ENCODE measurements at places on chromosomes 7 and 10.

DNA sequence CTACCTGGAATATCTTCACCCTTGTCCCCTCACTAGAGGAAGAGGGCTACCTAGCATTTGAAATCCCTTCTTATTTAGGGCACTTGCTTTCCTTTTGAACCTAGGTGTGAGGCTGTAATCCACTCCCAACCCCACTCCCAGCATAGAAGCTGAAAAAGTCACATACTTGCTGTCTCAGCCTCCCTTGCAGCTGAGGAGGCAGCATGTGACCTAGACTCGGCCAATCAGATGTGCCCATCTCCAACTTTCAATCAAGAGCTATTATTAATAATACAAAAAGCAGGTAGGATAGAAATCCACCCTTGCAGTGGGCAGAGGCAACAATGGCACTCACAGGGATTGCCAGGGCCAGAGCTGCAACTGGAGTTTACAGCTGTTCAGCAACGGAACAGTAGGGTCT lies 70.7 kb downstream of the DNAJC12 start:
- no peak for DNase-seq

- no peak for DNase-seq
Observed at GRCh38 chr7:69663911-69664832, 65.9 kb downstream of the AUTS2 start.

GRCh38 chr10:31756729-31757110 lies 171.9 kb downstream of the ARHGAP12 start:
- no peak for DNase-seq

- no peak for DNase-seq
Observed at GRCh38 chr10:101237982-101238731, 8.9 kb upstream of the LBX1 start.

DNA sequence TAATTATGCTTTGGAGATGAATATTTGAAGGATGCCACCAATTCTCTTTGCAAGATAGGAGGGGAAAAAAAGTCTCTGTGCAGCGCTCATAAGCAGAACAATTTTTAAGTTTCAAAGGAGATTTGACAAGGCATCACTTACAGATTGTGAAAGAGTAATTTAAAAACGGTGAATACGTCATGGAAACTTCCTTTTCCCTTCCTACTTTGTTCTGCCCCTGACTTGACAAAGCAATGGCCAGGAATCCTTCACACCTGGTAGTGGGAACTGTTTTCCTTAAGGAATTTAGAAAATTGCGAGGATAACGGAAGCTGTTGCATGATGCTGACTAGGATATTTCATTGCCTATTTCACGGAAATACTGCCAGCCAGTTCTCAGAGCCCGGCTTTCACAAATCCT lies 16.7 kb downstream of the FAM107B start:
- no peak for DNase-seq

DNA sequence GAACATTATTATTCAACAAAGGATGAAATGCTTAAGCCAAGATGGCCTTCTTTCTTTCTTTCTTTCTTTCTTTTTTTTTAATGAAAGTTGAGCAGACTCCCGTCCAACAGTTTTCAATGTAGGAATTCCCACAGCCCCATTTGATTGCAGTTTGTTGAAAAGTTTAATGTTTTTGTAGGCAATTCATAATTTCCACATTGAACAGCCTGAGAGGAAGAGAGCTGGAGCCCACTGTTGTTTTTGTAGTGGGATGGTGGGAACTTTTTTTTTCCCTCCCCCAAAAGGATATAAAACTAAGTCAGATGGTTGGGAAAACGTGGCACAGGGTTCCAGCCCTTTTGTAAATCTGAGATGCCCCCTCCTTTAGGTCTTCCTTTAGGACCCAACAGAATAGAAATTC lies 86.6 kb downstream of the TCF7L2 start:
- DNase-seq = no peak

DNA sequence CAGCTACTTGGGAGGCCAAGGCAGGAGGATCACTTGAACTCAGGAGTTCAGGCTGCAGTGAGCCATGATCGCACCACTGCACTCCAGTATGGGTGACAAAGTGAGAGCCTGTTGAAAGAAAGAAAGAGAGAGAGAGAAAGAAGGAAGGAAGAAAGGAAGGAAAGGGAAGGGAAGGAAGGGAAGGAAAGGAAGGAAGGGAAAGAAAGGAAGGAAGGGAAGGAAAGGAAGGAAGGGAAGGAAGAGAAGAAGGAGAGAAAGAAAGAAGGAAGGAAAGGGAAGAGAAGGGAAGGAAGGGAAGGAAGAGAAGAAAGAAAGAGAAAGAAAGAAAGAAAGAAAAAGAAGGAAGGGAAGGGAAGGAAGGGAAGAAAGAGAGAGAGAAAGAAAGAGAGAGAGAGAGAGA lies 61.5 kb downstream of the CLIP2 start:
- no peak for DNase-seq

DNA sequence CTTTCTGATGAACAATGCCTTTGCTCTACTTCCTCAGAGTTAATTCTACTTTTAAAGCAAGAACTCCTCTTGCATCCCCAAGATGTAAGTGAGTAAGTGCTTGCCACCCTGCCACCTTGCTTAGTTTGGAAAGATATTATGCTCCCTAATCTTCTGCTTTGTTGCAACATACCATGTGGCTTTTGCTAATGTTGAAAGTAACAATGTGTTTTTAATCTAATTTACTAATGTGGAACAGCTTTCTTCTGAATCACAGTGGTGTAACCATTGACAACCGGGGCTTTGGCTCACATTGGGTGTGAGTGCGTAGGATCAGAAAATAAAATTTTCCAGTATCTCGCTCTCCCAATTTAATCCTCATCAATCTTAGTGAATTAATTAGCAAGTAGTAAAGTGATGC lies 254.1 kb upstream of the PTER start:
- no peak for DNase-seq

- no peak for DNase-seq
Observed at GRCh38 chr10:119281581-119282071, 74.3 kb downstream of the GRK5 start.

- no peak for DNase-seq
Observed at GRCh38 chr7:69790977-69791724, 192.9 kb downstream of the AUTS2 start.

DNA sequence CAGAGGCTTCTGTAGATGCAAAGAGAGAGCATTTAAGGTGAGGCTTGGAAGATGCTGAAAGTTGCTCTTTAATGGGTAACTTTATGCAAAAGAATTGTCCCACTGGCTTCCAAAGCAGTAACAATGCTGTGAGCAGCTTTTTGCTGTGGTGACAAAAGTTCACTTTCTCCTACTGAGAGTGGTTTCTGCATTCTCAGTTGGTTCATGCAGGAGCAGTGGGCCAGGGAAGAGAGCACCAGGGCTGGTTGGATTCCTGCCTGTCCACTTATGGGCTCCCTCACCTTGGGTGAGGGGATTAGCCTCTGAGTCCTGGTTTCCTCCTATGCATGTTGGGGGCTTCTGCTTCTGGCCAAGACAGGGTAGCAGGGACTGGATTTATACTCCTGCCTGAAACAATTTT lies 31.1 kb upstream of the GOLGA7B start:
- DNase-seq = no peak

DNA sequence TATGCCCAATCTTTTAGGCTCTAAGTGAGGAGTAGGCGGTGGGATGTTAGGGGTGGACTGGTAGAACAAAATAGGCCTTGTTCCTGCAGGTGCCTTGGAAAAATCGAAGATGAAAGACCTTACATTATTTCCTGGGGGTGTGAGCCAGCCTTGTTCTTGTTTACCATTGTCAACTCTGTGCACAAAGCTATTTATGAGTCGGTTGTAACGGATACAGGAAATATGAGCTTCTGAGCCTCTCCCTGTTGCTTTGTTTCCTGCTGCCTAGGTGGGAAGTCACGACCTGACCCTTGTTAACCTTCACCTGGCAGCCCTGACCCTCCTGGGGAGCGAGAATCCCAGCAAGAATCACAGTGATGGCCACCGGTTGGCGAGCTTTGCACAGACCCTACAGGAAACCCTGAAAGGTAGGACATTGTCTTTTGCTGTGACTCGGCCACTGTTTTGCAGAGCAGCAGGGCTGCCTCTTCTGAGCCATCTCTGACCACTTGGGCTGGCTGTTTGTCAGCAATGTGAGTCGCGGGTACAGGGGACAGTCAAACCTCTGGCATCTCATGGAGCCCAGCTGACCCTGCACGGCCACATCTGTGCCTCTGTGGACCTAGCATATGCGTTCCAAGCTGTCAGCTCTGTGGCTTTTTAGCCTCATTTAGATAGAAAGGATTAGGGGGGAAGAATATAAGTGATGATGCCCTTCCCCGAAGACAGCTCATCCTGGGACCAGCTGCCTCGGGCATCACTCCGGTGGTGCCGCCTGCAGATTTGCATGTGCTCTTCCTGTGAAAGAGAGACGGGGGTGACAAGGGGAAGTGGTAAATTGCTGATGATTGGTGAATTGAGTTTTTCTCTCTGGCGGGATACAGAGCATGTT lies 102.1 kb upstream of the ANLN start:
- DNase-seq = peak; percentile 19

GRCh38 chr10:131851346-131851745 lies 49.5 kb upstream of the PPP2R2D start:
- no peak for DNase-seq

- DNase-seq = no peak
Observed at GRCh38 chr7:40000734-40001315, 50.8 kb downstream of the CDK13 start.

DNA sequence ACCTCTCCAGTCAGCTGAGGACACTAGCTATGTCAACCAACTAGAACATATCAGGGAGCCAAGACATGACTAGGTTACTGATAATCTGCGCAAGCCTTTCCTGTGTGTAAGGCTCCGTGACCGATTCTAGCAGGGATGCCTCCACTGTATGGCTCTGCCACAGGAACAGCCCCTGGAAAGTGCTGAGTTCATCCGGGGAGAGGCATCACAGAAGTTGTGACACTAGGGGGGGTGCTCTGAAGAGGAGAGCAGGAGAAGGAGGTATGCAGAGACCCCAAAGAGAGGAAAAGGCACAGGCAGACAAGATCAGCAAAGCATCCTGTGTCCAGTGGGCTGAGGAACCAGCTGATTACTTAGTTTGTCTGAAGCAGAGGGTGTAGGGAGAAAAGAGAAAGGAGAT lies 13.5 kb downstream of the UPP1 start:
- no peak for DNase-seq

GRCh38 chr7:157579425-157579824 lies 242.6 kb downstream of the DNAJB6 start:
- no peak for DNase-seq

DNA sequence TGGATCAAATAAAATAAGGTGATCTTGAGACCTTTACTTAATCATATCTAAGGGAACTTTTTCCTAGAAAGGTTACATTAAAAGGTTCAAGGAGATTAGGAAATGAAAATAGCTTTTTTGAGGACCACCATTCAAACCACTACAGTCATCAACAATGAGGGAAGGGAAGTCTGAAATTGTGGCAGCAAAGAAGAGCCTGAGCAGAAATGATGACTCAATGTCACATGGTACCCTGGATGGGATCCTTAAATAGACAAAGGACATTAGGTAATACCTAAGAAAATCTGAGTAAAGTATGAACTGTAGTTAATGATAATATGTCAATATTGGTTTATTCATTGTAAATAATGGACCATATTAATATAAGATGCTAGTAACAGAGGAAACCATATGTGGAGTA lies 236.0 kb downstream of the SEMA3D start:
- no peak for DNase-seq

DNA sequence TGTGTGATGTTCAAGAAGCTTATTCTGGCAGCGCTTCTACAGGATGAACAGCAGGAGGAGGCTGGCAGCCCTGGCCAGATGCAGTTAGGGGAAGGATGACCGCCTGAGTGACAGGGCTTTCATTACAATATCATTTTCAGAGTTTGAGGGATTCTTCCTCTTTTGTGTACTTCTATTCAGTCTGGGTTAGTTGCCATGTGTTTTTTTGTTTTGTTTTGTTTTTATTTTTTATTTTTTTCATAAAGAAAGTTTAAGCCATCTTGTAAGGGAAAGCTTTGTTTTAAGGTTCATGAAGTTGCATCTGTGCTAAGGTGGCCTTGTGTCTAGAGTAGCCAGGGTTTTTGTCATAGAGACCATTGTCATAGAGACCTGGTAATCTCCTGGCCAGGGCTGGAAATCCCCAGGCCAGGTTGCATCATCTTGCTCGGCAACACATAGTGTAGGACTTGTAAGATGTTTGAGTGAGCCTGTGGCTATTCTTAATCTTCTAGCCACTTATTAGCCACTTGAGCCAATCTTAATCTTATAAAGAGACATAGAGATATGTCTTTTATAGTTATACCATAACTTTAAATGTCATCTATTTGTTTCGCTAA lies 230.5 kb upstream of the TMEM229A start:
- no peak for DNase-seq

DNA sequence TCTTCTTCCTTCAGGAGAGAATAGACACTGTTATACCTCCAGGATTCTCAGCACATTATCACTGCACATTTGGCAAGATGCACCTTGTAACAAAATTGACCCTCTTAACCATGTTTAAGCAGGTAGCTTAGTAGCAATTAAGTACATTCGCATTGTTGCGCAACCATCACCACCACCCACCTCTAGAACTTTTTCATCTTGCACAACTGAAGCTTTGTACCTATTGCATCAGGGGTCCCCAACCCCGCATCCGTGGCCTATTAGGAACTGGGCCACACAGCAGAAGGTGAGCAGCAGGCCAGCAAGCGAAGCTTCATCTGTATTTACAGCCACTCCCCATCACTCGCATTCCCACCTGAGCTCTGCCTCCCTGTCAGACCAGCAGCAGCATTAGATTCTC lies 29.9 kb upstream of the SMURF1 start:
- no peak for DNase-seq

DNA sequence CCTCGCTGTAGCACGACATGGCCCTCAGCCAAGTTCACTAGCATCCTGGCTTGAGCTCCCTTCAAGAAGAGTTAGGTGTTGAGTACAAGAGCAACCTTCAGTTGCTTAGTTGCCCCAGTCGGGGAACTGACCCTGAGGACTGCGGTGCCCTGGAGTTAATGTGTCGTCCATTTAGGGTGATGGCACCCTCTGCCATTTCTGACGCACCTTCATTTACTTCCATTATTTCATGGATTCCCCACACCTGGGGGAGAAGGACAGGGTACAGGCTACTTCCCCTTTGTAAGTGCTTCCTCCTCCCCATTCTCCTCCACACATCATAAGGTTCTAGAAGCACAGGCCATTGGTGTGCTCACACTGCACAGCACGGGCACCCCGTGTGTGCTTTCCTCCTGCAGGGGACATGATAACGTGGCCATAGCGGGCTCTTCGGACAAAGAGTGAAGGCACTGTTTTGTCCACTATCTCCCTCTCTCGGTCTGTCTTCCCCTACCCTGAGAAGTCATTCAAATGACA lies 1.8 kb downstream of the ALOX5 start:
- DNase-seq = no peak
